ENCODE measurements at places on chromosomes 16 and 17. TPM values are rescaled to one million over a fixed set of nuclear protein-coding genes. Genes with fewer than 3 reads are reported as not detected.

- no peak for DNase-seq
These were observed 103.1 kb upstream of the CDH5 start for GRCh38 chr16:66263168-66263972.

GRCh38 chr17:13385481-13385911 lies 216.2 kb downstream of the HS3ST3A1 start:
- no peak for DNase-seq

DNA sequence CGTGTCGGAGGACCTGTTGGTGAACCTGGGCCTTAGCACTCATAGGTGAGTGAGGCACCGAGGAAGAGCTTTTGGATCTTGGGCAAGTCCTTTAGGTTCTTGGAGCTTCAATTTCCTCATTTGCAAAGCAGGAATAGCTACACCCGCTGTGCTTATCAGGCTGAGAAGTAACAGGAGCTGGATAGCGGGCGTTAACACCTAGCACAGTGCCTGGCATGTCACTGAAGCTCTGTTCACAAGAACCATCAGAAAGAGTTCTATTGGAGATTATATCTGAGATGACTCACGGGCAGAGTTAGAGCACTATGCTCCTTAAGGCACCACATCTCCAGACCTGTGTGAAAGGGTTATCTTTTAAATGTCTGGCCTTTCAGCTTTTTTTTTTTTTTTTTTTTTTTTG lies 12.8 kb downstream of the MEOX1 start:
- DNase-seq, result no peak

DNA sequence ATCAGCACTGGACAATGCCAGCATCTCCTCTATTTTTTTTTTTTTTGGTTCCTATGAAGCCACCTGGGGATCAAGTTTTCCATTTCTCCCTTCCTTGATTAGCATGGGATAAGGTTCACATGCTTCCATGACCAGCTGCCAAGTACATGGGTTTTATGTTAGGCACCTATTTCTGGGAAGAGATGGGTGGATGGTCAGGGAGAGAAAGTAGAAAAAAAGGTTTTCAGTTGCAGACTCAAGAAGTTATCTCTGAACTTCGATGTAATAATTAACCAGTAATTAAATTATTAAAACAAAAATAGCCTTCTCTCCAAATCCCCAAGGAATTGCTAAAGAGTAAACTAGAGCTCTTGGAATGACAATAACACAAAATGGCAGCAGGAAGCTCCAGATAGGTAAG lies 164.9 kb upstream of the MAF start:
- no peak for DNase-seq

GRCh38 chr17:71488851-71489250 lies 632.0 kb upstream of the SOX9 start:
- no peak for DNase-seq

GRCh38 chr17:47279062-47279801 lies 25.6 kb downstream of the ITGB3 start:
- no peak for DNase-seq

- no peak for DNase-seq
These were observed 136.6 kb upstream of the RPH3AL start for GRCh38 chr17:488993-489757.

DNA sequence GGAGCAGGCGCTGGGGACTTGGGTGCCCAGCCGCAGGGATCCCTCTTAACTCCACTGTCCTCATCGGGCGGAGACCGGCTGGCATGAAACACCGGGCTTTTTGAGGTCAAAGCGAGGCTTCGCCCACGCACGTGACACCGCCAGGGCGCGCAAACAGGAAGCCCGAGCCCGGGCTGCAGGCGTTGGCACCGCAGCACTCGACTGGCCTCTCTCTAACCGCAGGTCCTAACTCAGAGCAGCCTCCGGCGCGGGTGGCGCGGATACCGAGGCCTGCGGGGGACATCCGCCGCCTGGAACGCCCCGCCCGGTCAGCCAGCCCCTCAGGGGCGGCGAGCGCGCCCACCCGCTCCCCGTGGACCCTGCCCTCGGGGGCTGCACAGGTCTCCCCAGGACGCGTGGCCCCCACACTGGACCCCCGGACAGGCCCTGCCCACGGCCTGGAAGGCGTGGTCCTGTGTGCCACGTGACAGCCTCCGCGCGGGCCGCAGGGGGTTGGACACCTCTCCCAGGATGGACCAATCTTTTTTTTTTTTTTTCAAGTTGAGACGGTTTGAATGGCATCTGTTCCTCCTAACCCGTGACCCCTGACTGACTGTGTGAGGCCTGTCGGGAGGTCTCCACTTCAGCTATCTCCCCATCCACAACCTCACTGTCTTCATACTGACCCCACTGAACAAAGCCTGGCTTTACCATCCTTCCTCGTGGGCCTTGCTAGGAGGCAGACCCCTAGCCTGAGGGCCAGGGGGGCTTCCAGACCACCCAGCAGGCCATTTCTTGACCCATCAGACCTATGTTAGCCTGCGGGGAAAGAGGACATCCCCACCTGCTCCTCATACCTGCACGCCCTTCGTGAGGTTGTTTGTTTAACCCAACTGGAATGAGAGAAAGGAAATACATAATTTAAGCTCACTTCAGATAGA lies 8.4 kb upstream of the SLC47A2 start:
- no peak for DNase-seq

DNA sequence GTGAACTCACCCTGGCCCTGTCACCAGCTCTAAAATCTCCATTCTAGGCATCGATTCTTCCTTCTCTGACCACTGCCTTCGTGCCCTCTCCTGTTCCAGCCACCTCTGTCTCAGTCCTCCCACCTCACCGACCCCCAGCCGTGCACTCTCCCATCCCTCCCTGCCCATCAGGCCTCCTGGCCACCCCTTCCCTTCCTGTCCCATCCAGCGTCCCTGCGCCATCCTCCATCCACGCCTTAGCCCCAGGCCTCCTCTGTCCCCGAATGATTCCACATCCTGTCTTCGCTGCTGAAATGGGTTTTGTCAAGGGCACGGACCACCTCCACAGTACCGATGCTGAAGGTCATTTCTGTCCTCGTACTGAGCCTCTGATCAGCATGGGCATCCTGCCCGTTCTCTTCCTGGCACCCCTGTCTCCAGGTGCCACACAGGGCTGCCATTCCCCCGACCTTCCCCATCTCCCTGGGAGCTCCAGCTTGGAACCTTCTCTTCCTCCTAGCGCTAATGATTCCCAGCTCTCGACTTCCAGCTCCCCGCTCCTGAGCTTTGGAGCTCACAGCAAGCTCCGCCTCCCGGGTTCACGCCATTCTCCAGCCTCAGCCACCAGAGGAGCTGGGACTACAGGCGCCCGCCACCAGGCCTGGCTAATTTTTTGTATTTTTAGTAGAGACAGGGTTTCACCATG lies 2.6 kb downstream of the TRIM65 start:
- DNase-seq, result no peak

DNA sequence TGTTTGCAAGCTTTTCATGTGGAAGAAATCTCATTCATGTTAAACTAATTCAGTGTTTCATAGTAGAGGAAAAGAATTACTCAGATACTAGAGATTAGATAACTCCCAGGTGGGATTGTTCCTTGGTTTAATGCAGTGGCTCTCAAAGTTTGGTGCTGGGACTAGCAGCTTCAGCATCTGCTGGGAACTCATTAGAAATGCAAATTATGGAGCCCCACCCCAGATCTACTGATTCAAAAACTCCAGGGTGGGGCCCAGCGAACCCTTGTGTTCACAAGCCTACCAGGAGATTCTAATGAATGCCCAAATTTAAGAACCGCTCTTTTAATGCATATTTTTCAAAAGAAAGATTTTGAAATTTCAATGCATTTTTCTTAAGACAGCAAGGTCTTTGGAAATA lies 253.4 kb upstream of the CNTNAP4 start:
- DNase-seq, result no peak

DNA sequence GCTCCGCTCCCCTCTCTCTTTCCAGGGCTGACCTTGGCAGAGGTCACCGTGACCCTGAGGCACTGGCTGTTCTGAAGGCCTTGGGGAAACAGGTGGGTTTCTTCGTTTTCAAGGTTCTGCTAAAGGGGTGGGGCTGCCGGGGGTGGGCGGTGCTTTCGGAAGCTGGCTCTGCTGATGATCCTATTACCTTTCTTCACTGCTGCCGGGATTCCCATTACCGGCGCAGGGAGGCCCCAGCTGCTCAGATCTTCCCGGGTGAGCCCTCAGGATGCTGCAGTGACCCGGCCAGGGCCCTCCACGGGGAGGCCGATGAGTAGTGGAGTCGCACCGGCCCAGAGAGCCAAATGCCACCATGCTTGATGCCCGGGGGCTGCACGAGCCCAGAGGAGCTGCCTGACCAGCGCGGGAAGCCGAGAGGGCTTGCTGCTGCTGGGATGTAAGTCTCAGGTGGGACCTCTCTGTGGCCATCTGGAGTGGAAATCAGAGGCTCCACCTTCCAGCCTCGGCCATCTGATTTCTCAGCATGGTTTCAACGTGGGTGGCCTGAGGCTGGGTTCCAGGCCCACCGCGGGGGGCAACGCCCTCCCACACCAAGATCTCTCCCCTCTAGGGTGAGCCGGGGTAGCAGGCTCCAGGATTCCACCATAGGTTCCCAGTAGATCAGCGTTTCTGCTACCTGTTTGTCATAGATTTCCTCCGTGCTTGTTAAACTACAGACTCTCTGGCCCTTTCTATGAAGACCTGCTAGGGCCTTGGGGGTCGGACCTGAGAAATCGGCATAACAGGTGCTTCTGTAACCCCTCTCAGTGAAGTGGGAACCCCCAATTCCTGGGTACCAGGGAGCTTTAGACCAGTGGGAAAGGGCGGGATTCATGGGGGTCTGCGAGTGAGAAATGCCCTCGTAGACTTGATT lies 21.6 kb upstream of the ADCY7 start:
- no peak for DNase-seq

DNA sequence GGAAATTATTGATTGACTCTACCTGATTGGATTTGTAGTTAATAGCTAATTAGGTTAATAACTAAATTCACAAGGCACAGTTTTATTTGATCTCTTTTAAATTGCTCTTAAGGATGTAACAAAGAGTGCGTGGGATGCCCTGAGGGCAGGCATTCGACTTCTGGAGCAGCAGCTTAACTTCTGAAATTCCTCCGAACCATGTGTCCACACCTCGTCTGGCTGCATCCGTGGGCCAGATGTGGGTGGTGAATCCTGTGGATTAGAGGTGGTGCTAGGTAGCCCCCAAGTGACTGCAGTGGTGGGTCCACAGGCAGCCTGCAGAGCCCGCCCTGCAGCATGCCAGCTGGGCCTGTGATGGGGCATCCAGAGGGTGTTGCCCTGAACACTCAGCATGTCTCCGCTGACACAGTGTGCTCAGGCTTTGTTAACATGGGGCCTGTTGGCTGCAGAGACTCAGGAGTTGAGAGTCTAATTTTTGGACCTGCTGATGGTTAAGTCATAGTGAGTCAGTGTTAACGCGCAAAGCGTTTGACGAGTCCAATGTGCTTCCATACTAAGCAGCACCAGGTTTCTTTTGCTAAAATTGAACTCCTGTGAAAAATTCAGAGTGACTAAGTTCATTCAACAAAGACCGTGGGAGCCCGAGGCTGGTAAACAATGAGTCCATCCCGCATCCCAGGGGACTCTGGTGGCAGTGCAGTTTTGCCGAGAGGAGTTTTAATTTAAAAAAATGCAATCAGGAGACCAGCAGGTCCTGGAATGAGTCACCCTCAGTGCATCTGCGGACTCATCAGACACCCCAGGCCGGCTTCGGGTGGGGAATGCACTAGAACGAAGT lies 3.8 kb upstream of the NPB start:
- DNase-seq, result no peak

DNA sequence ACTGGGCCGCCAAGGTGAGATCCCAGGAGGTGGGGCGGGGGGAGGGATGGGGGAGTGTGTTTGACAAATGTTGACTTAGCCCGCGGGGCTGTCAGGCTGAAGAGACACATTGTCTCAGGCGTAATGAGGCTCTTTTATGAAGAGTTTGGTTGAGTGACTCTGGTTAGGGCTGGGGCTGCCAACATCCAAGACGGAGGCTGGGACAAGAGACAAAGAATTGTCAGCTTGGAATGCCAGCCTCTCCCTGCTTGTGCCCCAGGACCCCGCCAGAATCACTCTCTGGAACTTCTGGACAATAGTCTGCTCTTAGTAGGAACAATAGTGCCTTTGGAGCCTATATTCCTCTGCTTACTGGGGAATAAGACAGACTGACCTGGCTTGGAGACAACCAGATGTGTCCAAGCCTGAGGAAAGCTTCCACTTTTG lies 24.0 kb downstream of the PCTP start:
- no peak for DNase-seq

DNA sequence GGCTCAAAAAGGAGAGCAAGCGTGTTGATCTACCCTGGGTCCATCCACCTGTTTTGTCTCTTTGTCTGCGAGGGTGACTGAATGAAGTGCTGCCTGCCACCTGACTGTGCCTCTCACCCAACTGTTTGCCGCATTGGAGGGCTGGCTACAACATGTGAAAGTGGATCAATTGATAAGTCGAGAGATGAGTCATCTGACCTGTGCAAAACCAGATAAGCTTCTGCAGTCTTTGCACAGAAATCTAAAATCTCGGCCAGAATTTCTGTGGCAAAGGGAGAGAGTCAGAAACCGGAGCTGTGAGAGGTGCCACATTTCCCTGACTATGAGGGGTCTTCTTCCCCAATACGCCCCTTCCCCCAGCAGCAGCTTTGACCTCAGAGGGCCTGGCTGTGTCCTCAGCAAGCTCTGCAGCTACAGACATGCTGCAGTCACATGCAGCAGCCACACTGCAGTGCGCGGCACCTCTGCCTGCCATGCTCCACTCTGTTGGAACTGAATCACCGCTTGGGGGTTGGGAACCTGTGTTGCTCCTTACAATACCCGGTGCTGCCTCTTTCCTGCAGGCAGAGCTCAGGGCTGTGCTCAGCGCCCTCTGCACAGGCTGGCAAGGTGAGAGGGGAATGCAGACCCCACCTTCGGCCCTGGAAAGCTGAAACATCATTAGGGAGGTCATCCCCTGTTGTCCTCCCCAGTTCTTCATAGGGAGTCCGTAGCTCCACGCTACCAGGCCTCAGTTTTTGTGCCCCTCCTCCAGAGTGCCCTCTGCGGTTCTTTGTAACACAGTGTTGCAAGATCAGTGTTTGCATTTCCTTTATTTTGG lies 16.2 kb upstream of the HAS3 start:
- DNase-seq, result no peak

DNA sequence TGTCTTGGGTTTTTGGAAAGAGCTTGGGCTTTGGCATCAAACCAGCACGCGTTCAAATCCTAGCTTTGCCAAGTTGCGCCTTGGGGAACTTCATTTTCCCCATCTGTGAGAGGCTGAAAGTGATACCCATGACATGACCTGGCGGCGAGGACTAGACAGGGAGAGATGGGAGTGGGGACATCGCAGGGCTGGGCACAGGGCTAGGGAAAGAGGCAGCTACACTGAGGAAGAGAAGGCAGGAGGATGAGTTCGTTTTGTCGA lies 202.9 kb downstream of the IRF8 start:
- no peak for DNase-seq

DNA sequence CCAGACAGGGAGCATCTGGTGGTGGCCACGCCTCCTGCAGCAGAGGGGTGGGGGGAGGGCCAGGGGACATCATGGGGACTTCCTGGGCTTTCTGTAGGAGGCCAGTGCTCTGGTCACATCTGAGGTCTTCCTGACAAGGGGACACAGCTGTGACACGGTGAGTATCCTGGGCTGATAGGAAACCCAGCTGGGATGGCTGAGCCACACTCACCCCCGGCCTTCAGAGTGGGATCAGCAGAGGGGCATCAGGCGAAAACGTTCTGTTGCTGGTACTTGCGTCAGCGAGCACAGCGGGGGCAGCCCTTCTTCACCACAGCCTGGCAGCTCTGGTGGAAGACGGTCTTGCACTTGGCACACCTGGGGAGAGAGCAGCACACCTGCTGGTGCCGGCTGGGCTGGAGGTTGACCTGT lies 122.9 kb upstream of the SMURF2 start:
- DNase-seq, result no peak

The SCARF1 gene
- polyA plus RNA-seq, result 7.5 TPM

The CLDN7 gene
- 45.0 TPM for polyA plus RNA-seq

The ADAP2 gene
- polyA plus RNA-seq, result 4.2 TPM

Measured in right renal pelvis (tissue), 4 donors.